Ureter (tissue), 1 donor: ENCODE measurements at places on chromosomes 16 and 17.

- DNase-seq: no peak
Measured at GRCh38 chr17:76234354-76234679, 6.0 kb downstream of the RNF157 start.

- no peak for DNase-seq
Measured at GRCh38 chr17:68587847-68588246, 13.3 kb downstream of the FAM20A start.

DNA sequence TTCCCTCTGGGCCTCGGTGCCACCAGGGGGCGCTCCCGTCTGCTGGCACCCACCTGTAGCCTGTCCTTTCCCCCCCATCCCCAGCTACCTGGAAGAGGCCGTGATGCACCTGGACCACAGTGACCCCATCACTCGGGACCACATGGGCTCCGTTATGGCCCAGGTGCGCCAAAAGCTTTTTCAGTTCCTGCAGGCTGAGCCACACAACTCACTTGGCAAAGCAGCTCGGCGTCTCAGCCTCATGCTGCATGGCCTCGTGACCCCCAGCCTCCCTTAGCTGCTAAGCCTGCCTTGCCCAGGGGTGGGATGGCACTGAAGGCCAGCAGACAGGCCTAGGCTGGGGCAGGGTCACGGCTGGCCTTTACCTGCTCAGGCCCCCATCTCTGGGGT is 818 bp upstream of the NRN1L start:
- no peak for DNase-seq

DNA sequence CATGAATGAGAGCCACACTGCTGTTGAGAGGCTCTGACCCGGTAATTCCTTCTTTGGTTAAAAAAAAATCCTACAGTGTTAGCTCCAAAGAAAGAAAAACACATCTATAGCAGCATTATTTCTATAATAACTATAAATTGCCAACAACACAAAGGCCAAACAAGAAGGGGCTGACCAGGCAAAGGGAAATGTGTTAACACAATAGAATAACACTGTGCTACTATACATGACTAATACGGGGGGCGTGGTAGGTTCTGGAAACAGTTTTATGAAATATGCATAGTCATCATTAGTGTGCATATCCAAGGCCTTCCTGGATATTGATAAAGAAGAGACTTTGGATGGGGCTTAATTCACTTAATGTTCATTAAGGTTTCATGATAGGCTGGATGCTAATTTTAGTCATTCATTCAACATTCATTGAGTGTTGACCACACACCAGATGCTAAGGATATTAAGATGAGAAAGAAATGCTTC is 50.0 kb upstream of the CCL1 start:
- DNase-seq: no peak

DNA sequence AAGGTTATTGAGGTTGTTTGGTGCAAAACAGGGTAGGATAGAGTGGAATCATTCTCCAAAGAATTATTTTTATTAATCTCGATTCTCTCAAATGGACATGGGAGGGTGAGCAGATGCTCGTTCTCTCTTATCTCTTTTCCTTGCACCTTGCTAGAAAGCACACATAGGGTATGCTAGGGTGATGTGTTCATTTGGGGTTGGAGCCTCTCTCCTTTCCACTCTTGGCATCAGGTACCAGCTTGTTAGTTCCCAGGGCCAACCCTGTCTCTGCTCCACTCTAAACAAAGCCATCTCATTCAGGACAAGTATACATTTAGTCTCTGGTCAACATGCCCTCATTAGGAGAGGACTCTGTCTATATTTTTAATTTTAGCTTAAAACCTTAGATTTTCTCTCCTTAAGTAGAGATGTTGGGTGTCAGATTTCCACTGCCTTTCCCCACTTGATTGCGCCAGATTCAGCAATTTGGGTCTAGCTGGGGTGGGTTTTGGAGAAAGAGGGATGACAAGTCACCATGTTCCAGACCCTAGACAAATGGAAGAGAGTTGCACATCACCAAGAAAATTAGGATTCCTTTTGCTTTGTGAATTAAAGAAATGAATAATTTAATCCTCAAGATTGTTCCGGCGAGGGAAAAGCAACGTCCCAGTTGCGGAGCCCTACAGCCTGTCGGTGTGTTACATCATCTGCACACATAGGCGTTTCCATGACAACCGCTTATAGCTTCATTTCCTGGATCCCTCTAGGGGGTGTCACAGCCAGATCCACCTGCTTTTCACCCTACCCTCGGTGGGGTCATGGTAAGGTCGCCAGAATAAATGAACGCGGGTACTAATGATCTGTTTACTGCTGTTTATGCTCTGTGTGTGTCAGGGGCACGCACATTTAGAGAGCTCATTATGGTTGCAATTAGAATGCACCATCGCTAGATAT is 41.6 kb downstream of the SNX11 start:
- no peak for DNase-seq

- no peak for DNase-seq
Measured at GRCh38 chr16:29302976-29303375, 103.5 kb downstream of the NPIPB11 start.

GRCh38 chr17:17711641-17712162 is 30.4 kb downstream of the RAI1 start:
- no peak for DNase-seq

- DNase-seq: peak; percentile 49
Measured at GRCh38 chr17:33779234-33779591, 475.9 kb upstream of the CCL2 start.

DNA sequence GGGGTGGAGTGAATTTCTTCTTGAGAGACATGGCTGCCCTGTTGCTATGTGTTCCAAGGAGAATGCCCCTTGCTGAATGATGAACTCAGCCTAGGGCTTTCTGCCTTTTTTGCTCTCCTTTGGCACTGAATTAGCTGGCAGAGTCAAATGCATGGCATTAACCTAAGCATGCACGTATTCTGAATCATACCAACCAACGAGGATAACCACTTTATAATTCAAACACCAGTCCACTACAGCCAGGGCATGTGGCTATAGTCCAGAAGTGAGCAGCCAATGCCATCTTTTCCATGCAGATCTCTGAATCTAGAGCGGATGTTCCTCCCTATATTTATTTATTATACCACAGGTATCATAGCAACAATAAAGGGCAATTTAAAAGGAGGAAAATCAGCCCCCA is 15.7 kb downstream of the TMIGD1 start:
- no peak for DNase-seq

DNA sequence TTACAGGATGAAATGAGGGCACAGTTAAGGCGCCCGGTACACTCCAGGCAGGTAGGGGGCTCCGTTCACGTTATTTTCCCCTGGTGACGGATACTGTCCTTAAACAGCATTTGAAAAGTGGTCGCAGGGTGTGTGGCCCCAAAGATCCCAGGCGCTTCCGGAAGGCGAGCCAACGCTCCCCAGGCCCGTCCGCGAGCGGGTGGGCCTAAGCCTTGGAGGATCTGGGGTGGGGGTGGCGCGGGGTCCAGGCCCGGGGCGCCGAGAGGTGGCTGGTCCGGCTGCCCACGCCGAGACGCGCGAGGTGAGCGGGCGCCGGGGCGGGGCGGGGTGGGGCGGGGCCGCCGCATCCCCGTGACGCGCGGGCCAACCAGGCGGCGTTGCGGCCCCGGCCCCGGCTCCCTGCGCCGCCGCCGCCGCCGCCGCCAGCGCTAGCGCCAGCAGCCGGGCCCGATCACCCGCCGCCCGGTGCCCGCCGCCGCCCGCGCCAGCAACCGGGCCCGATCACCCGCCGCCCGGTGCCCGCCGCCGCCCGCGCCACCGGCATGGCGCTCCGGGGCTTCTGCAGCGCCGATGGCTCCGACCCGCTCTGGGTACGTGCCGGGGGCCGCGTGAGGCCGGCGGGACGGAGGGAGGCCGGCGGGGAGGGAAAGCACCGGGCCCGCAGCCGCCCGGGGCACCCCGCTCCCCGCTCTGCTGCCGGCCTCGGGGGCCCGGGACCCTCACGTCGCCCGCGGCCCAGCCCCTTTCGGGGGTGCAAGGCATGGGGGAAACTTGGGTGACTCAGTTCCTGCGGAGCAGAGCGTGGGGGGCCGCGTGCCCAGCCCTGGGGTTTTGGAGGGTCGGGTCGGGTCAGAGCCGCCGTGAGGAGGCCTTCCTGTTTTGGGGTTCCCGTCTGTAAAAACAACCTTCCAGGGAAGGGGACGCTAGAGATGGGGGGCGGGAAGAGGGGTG is at the start of gene ABCC1:
ABCC1 (plus strand) TSS at position 407 of the 951 bp plus-strand sequence; CDS start at position 543, 136 bp downstream.
- DNase-seq: no peak

DNA sequence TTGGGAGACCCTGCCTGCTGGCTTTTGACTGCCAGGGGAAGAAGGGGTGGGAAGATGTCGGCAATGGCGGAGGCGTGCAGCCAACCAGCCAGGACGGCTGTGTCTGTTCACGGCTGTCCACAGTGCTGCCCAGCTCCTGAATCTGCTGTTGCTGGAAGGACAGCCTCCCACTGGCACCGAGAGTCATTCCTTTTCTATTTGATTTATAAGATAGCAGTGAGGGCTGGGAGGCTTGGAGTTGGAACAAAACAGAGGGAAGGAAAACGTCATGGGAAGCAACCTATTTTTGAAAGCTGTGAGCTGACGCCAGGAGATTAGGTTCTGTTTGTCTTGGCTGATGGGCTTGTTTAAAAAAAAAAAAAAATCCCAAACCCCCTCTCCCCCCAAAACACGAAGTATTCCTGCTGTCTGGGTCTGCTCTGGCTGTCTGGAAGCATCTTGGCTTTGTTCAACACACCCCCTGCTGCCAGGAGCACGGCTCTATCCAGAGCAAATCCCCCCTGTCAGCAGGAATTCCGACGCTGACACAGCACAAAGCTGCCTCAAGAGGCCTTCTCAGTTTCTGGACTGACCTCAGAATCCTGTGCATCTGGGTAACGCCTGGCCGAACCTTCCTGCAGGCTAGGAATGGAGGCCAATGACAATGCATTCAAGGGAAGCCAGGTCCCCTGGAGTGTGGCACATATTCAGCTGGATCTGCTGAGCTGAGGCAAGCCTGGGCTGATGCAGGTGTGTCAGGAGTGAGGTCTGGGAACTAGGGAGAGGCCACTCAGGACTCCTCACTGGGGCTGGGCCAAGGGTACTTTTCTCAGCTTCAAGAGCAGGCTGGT is 41.0 kb upstream of the SREBF1 start:
- peak; percentile 81 for DNase-seq

GRCh38 chr17:524406-524950 is 171.9 kb upstream of the RPH3AL start:
- no peak for DNase-seq

DNA sequence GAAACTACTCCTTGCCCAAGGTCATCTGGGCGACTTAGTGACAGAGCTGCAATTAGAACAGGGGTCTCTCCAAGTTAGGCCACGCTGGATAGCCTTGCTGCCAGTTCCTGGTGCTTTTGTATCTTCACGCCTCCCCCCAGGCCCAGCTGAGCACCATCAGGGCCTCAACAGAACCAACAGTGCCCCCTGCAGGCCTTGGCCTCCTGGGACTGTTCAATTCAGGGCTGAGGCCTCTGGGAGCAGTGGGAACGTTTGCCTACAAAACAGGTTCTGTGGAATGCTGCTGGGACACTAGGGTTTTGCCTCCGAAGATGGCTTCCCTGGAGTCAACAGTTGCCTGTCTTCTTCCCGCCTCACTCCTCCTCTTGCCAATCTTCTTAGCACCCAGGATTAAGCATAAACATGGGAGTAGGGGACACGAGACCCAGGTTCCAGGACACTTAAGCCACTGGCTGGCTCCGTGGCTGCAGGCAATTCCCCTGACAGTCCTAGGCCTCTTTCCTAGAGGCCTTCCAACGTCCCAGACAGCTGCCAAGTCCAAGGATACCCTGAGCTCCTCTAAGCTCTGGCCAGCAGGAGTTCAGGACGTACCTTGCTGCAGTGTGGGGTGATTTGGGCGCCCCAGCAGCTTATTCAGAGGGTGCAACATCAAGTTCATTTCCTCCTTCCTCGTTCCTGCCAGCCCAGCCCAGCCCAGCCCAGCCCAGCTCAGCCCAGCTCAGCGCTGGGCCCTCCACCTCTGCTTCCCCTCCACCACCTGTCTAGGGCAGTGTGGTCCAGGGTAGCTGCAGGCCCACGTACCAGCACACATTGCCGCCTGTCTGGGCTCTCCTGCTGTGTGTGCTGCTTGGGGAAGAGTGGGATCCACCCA is 246.6 kb upstream of the RPL38 start:
- peak; percentile 63 for DNase-seq

DNA sequence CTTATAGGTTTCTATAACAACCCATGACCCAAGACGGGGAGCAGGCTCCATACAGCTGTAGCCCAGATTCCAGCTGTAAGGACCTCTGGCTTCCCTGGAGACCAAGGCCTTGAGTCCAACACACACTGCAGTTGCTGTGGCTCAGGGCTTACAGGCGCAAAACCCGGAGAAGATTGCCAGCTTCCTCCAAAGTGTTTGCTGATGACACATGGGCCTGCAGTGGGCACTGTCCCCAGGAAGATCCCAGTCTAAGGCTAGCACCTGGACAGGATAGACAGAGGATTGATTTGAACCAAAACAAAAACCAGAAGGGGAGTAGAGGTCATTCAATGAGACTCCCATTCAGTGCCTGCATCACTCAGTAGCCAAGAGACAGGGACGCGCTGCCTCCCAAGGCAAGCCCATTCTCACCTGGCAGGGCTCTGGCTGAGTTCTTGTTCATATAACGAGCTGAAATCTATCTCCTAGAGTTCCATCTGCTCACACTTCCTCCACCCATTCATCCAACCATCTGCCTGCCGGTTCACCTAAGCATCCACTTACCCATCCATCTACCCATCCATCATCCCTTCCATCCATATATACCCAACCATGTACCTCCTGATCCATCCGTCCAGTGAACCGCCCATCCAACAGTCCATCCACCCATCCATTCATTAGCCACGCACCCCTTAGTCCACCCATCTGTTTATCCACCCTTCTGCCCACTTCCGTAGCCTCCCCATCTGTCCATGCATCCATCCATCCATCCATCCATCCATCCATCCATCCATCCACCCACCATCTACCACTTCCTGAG is 10.2 kb downstream of the RAB11FIP4 start:
- no peak for DNase-seq

GRCh38 chr17:79224903-79225302 is 150.3 kb downstream of the ENGASE start:
- no peak for DNase-seq

GRCh38 chr16:73095885-73096421 is 48.0 kb upstream of the ZFHX3 start:
- no peak for DNase-seq

GRCh38 chr16:79278506-79278905 is 322.0 kb downstream of the MAF start:
- DNase-seq: no peak

- DNase-seq: no peak
Measured at GRCh38 chr16:52070341-52071057, 476.4 kb downstream of the TOX3 start.

- peak; percentile 70 for DNase-seq
Measured at GRCh38 chr16:67563708-67564468, 1.6 kb downstream of the CTCF start.

- DNase-seq: no peak
Measured at GRCh38 chr16:81810894-81811538, 31.9 kb downstream of the PLCG2 start.

- no peak for DNase-seq
Measured at GRCh38 chr17:35051579-35052240, 11.8 kb downstream of the RFFL start.
